ENCODE measurements at places on chromosomes 16 and 17.

DNA sequence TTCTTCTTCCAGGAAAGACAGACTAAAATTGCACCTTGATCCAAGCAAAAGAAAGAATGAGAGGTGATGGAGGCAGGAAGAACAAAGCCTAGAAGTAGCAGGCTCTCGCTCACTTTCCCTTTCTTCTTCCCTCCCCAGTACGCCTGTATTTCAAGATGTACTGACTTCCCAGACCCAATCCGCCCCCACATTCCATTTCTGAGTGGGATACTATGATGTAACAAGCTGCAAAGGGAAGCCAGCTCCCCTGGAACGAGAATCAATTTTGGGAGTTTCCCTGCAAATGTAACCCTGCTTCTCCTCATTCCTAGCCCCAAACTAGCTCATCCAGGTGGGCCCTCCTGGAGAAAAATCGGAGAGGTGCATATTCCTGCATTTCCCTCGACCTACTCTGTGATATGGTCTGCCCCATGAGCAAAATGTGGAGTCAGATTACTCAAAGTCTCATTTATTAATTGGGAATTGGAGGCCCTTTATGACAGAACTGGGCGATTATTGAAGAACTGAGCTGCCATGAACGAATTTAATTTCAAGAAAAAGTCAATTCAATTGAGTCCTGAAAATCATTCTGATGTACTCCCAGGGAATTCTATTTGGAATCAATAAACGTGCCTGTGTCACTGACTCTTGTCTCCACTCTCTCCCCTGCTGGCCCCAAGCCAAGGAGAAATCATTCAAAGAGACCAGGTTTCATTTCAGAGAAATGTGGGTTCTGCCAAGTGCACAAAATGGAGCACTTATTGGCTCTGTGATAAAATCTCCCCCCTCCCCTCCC, 398.9 kb downstream of the SHISA9 start:
- no peaks in the 10 kb centered on the region for H3K36me3 ChIP-seq
- no peak for DNase-seq
- no peak overlapping the region for H3K4me3 ChIP-seq
- no peaks in the 10 kb centered on the region for H3K27me3 ChIP-seq

GRCh38 chr17:68559316-68559715, 41.9 kb downstream of the FAM20A start:
- peaks cover 3% of the 10 kb centered on the region for H3K4me1 ChIP-seq
- DNase-seq: no peak
- H3K36me3 ChIP-seq: no peaks in the 10 kb centered on the region

DNA sequence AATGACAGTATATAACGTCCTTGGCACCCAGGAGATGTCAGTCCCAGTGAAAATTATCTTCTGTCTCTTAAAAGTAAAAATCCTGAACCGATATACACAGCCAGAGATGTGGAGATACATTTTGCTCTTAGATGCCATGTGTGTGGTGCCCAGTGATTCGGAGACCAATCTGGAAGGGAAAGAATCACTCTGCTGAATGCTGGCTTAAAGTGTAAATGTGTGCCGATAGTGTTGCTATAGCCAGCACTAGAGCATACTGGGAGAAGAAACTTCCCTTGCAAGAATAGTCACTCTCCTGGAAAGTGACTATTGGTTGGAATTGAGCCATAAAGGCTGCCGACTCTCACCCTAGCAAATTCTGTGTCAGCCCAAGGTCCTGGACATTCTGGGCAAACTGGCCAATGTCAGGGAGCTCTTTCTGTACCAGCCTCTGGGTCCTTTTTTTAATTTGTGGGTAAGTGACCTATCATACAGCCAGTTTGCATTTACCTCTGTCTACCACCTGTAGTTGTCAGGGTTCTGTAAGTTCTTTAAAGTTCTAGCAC, 44.2 kb upstream of the HNF1B start:
- DNase-seq: no peak
- H3K4me3 ChIP-seq: no peak overlapping the region
- no peak overlapping the region for H3K27ac ChIP-seq
- H3K36me3 ChIP-seq: no peaks in the 10 kb centered on the region

DNA sequence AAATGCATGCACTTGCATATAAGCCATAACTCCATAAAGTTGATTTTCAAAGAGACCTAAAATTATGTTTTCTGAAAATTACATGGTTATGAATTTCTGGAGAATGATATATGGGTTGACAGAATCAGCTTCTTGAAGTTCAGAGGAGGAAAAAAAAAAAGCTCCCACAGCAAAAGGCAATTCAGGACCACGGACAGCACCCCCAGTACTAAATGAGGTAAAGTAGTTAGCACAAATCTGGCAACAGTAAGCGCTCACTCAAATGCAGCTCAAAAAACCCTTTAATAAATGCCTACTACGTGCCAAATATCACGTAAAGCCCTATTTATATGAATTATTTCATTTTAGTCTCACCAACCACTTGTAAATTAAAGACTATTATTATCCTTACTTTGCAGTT, 135.2 kb downstream of the SHISA9 start:
- no peaks in the 10 kb centered on the region for H3K4me1 ChIP-seq
- H3K36me3 ChIP-seq: no peaks in the 10 kb centered on the region
- no peak overlapping the region for H3K27ac ChIP-seq
- H3K27me3 ChIP-seq: no peaks in the 10 kb centered on the region
- no peak for DNase-seq

GRCh38 chr16:54455030-54455725, 168.6 kb upstream of the IRX3 start:
- H3K36me3 ChIP-seq: no peaks in the 10 kb centered on the region
- H3K4me3 ChIP-seq: no peak overlapping the region
- no peak overlapping the region for H3K27ac ChIP-seq

- no peaks in the 10 kb centered on the region for H3K36me3 ChIP-seq
- no peak overlapping the region for H3K4me3 ChIP-seq
- no peaks in the 10 kb centered on the region for H3K27me3 ChIP-seq
- peaks cover 33% of the 10 kb centered on the region for H3K4me1 ChIP-seq
Measured at GRCh38 chr17:79982986-79983385, 52.7 kb downstream of the TBC1D16 start.

DNA sequence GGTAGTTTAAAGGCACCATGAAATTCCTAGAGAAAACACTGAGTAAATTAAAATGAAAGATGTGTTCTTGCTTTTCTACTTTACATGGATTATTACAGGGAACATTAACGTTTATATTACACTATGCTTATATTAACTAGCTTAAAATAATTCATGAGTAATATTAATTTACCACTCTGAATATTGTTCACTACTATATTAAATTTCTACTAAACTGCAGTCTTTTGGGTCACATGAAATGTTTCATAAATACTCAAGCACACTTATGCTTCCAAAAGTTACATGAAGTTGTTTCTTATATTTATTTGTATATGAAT, 3.4 kb upstream of the MAP1LC3B start:
- H3K27ac ChIP-seq: peak overlapping the region; percentile 36
- peaks cover 8% of the 10 kb centered on the region for H3K4me1 ChIP-seq
- no peaks in the 10 kb centered on the region for H3K27me3 ChIP-seq
- H3K4me3 ChIP-seq: no peak overlapping the region

- DNase-seq: no peak
- no peaks in the 10 kb centered on the region for H3K27me3 ChIP-seq
- H3K4me1 ChIP-seq: no peaks in the 10 kb centered on the region
- H3K4me3 ChIP-seq: no peak overlapping the region
Measured at GRCh38 chr17:77215281-77215680, 74.5 kb downstream of the SEC14L1 start.

GRCh38 chr16:12959072-12959471, 57.7 kb downstream of the SHISA9 start:
- no peak for DNase-seq
- H3K27ac ChIP-seq: no peak overlapping the region
- no peaks in the 10 kb centered on the region for H3K36me3 ChIP-seq
- no peaks in the 10 kb centered on the region for H3K27me3 ChIP-seq

GRCh38 chr17:64406321-64407200, 15.9 kb upstream of the PECAM1 start:
- peak; percentile 28 for DNase-seq
- H3K27me3 ChIP-seq: no peaks in the 10 kb centered on the region
- no peak overlapping the region for H3K4me3 ChIP-seq
- no peak overlapping the region for H3K27ac ChIP-seq
- peaks cover 15% of the 10 kb centered on the region for H3K4me1 ChIP-seq

GRCh38 chr16:61823326-61823725, 212.9 kb downstream of the CDH8 start:
- no peak for DNase-seq
- no peak overlapping the region for H3K4me3 ChIP-seq
- no peaks in the 10 kb centered on the region for H3K36me3 ChIP-seq
- no peaks in the 10 kb centered on the region for H3K27me3 ChIP-seq
- H3K27ac ChIP-seq: no peak overlapping the region

- no peak overlapping the region for H3K4me3 ChIP-seq
- no peak for DNase-seq
- no peaks in the 10 kb centered on the region for H3K4me1 ChIP-seq
- H3K27me3 ChIP-seq: no peaks in the 10 kb centered on the region
Measured at GRCh38 chr17:75737133-75737962, 16.1 kb downstream of the ITGB4 start.

DNA sequence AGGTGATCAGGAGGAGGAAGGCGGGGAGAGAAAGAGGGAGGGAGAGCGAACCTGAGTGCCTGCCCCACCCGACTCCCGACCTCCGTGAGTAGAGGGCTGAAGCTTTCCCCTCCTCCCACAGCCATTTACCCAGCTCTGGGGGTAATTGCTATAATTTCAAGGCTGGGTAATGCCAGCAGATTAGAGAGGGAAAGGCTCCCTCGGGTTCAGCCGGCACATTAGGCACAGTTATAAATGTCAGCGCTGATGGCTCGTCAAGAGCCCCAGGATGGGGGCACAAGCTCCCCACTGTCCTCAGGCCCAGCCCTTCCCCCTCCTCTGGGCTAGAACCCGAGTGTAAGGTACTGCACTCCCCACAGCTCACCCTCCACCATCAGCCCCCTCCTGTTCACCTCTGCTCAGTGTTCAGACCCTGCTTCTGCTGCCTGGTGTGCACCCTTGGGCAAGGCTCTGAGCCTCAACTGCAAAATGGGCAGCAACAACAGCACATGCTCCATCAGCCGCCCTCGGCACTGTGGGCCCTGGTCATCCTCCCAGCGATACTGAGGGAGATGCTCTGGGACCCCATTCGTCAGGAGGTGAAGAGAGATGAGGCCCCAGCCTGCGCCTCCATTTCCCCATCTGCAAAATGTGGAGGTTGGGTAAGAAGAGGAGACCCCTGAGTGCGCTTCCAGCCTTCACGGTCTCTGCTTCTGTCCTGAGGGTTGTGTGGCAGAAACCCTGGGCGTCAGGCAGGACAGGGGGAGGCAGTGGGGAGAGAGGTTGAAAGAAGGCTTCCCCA, 77.2 kb downstream of the NT5M start:
- H3K36me3 ChIP-seq: no peaks in the 10 kb centered on the region
- H3K4me1 ChIP-seq: no peaks in the 10 kb centered on the region
- no peak overlapping the region for H3K27ac ChIP-seq
- no peaks in the 10 kb centered on the region for H3K27me3 ChIP-seq
- DNase-seq: no peak

DNA sequence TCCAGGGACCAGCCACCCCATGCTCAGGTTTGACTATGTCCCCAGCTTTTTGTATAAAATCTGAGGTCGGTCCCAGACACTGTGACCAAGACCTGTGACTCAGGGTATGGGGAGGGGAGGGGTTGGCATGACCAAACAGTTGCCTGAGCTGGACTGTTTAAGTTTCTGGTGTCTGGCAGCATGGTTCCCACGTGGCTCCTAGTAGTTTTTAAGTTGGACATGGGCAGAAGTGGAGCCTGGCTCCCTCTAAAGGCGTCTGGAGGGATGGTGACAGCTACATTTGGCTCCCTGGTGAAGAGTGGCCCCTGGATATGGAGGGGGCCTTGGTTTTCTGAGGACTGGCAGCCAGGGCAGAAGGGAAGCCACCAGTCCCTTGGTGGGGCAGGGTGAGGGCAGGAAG, 7.9 kb downstream of the SMCR8 start:
- no peak overlapping the region for H3K27ac ChIP-seq
- H3K4me1 ChIP-seq: peaks cover 2% of the 10 kb centered on the region
- H3K27me3 ChIP-seq: no peaks in the 10 kb centered on the region
- no peak for DNase-seq
- H3K36me3 ChIP-seq: no peaks in the 10 kb centered on the region

DNA sequence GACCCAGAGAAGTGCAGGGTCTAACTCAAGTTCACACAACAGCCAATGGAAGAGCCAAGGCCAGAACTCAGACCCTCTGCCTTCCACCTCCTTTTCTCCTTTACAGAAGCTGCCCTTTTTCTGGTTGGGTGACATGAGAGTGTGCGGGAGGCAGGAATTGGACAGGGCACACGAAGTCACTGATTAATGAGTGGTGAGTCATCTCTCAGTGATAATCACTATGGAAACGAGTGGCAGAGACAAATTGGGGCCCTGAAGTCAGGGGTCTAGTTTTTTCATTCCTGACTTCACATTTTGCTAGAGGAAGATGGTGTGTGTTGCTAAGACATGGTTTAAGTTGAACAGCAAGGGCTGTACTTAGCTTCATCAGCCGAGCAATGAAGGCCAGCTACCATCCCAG, 312.7 kb upstream of the CCL2 start:
- no peaks in the 10 kb centered on the region for H3K36me3 ChIP-seq
- H3K27ac ChIP-seq: no peak overlapping the region
- H3K4me1 ChIP-seq: no peaks in the 10 kb centered on the region
- H3K27me3 ChIP-seq: no peaks in the 10 kb centered on the region
- DNase-seq: no peak

- no peaks in the 10 kb centered on the region for H3K36me3 ChIP-seq
- peak overlapping the region; percentile 88 for H3K4me3 ChIP-seq
- no peaks in the 10 kb centered on the region for H3K27me3 ChIP-seq
- H3K4me1 ChIP-seq: peaks cover 26% of the 10 kb centered on the region
Measured at GRCh38 chr17:17590883-17591354, 589 bp downstream of the PEMT start.

DNA sequence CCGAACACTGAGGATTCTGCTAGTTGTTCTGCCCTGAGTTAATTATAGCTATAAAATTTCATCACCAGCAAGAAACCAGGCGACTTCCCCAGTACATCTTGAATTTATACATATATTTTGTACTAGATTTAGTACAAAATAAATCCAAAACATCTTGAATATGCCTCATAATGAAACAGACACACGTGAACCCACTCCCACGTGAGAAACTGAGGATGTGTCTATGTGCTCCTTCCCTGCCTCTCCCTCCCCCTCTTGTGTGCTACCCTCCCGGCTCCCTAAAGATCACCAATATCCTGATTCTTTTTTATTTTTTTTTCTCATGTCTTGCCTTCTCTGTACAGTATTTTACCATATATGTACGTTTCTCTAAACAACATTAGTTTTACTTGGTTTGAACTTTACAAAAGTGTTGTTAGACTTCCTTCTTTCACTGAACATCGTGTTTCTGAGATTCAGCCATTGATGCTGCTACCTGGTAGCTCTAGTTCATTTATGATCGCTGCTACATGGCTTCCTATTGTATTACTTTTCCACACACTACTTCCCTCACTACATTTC, 1.1 kb upstream of the LCMT1 start:
- peak overlapping the region; percentile 78 for H3K4me3 ChIP-seq
- no peaks in the 10 kb centered on the region for H3K27me3 ChIP-seq
- peaks cover 4% of the 10 kb centered on the region for H3K4me1 ChIP-seq

GRCh38 chr17:63515426-63515825, 7.7 kb upstream of the KCNH6 start:
- no peaks in the 10 kb centered on the region for H3K36me3 ChIP-seq
- DNase-seq: no peak

GRCh38 chr17:27623614-27624013, 7.4 kb upstream of the LGALS9 start:
- H3K4me1 ChIP-seq: no peaks in the 10 kb centered on the region
- no peaks in the 10 kb centered on the region for H3K27me3 ChIP-seq
- no peak overlapping the region for H3K27ac ChIP-seq
- no peak for DNase-seq
- H3K4me3 ChIP-seq: no peak overlapping the region

- H3K27me3 ChIP-seq: no peaks in the 10 kb centered on the region
- H3K36me3 ChIP-seq: no peaks in the 10 kb centered on the region
- no peak overlapping the region for H3K4me3 ChIP-seq
- H3K4me1 ChIP-seq: no peaks in the 10 kb centered on the region
Measured at GRCh38 chr17:51402899-51403298, 142.6 kb downstream of the UTP18 start.

Data from ovary (tissue), 10 donors.